Dermis microvascular lymphatic vessel endothelial cell (primary cell): ENCODE measurements at places on chromosomes 12 and 14.

DNA sequence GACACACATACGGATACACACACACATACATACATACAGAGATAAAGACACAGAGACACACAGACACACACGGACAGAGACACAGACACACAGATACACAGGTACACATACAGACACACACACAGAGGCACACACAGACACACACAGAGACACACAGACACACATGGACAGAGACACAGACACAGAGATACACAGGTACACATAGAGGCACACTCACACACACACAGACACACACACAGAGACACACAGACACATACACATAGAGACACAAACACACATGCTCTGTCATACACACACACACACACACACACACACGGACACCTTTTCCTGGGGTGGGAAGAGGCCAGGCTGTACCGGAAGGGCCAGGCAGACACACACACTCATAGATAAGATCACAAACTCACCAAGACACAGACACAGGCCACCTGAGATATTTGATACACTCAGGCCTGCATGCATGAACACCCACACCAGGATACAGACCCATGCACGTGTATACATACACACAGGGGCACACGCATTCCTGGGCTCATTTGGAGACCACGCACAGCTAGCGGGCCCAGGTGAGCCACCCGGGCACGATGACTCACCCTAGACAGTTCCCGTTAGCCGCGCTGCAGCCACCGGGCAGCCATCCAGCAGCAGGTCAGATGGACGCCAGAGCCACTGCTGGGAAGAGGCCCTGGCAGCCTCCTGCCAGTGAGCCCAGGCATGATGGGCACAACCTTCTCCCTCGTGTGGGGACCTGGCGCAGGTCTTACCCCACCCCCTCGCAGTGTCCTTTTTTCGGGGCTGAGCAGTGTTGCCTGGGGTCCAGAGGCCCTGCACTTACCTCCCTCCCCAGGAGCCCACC is 1.8 kb upstream of the AHNAK2 start:
- peak; percentile 71 for DNase-seq

DNA sequence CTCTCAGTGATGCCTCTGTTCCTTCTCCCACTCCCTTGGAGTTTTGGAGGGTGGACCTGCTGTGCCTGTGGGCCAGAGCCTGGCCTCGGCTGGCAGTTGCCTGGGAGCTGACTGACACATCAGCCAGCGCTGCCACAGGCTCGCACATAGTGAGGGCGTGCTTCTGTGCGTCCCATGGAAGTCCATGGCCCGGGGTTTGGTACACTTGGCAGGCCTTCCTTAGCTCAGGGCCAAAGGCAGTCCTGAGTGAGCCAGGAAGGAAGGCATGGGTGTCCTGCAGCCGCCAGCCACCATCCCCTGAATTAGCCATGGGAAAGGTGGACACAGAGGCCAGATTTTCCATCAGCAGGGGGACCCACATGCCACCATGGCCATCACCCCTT is 1.1 kb upstream of the DEGS2 start:
- DNase-seq, result no peak

DNA sequence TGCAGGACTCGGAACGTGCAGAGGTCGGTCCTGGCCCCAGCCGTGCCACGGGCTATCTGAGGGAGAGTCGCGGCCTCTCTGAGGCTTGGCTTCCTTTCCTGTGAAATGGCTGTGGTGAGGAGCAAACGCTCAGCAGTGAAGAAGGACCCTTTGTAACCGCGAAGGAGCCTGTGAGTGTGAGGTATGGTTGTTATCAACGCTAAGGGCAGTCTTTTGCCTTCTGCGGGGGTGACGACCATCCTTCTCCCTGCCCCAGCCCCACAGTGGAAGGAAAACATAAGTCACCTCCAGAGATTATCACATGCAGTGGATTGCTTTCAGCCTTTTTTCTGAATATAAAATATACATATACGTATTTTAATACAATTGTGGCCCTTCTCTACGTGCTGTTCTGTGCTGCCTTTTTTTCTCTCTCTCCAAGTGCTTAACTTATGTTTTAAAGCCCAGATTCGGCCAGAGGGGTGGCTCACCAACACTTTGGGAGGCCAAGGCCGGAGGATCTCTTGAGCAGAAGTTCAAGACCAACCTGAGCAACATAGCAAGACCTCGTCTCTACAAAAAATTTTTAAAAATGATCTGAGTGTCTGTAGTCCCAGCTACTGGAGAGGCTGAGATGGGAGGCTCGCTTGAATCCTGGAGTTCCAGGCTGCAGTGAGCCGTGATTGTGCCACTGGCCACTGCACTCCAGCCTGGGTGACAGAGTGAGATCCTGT is 17.4 kb downstream of the TAMALIN start:
- DNase-seq, result no peak

GRCh38 chr12:56129206-56129941 is 1.3 kb downstream of the ESYT1 start:
- DNase-seq, result no peak

DNA sequence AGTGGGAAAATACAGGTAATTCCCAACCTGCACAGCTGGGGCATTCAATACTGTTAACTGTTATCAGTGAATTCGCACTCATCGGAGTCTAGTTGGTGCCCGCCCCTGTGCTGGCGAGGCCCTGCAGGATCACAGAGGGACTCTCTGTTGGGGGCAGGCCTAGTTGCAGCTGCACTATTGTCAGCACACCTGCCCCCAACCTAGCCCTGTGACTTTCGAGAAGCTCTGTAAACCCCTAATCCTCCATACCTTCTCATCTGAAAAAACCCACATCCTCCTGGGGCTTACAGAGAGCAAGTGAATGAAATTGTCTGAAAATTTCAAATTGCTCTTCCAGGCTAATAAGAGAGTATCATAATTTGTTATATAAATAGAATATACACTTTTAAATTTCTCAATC is 132.2 kb upstream of the NUDT4 start:
- no peak for DNase-seq

GRCh38 chr14:73958591-73958990 is 8.5 kb downstream of the COQ6 start:
- no peak for DNase-seq
